ENCODE measurements at places on chromosomes 5 and 9.

DNA sequence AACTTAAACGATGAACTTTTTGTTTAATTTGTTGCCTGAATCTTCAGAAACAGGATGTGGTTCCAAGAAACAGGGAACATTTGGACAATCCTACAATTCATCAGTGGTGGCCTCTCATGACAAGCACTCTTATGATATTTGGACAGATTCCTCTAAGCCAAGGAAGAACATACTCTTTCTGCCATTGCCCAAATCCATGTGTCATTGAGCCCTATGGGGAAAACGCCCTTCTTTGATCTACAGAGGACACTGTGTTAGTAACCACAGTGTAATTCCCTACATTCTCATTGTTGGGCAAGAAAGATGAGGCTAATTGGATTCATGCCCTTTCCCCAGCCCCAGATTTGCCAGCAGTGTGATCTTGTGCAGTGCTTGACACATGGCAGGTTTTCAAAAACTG is 167.7 kb upstream of the PTCH1 start:
- DNase-seq = no peak

GRCh38 chr5:180975338-180975737 is 13.3 kb upstream of the BTNL3 start:
- DNase-seq = no peak

DNA sequence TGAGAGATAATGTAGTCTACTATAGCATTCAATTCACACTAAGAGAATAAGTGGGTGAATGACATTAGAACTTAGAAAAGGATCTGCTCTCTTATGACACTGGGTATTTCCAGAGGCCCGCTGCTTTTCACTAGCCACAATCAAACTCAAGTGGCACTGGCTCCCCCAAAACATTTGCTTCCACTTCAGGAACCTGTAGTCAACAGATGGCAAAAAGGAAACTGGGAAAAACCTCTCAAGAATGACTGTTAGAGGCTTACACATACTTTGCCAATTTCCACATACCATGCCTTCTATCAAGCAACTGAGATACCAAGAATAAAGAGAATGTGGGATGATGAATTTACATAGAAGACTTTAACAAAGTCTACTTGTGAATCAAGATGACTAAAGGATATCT is 11.2 kb downstream of the POC5 start:
- no peak for DNase-seq

DNA sequence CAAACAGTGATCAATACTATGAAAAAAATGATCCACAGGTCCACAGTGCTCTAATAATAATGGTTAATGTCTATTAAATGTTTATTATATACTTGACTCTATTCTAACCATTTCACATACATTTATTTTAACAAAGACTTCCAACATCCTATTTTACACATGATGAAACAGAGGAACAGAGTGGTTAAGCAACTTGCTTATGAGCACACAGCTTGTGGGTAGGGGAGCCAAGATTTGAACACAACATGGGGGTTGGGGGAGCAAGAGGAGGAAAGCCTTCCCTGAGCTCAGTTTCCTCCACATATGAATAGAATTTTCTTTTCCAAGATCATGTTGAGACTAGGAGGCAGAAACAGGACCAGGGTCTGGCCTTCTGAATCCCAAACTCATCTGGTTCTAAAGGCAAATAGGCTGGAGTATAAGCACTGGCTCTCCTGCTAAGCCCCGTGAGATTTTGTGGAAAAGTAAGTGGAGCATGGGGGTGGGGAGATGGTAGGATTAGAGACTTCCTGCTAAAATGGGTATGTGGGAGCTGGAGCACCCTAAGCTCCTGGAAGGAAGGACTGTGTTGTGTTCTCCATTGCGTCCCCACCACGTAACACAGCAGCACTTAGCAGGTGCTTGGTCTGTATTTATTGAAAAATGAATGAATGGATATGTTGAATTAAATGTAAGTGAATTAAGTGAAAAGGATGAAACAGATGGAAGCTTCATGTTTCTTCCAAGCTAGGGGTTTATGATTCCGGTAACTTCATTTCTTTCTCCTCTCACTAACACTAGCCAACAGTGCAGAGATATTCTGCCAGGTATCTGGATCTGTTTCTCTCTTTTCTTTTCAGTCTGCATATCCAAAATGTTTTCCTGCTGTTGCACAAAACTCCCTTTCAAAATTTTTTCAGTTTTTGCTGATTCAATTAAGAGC is 26.9 kb upstream of the GALNT10 start:
- no peak for DNase-seq

- no peak for DNase-seq
Observed at GRCh38 chr5:54959673-54960418, 25.5 kb downstream of the ESM1 start.

GRCh38 chr5:42020788-42021530 is 95.9 kb downstream of the FBXO4 start:
- no peak for DNase-seq

DNA sequence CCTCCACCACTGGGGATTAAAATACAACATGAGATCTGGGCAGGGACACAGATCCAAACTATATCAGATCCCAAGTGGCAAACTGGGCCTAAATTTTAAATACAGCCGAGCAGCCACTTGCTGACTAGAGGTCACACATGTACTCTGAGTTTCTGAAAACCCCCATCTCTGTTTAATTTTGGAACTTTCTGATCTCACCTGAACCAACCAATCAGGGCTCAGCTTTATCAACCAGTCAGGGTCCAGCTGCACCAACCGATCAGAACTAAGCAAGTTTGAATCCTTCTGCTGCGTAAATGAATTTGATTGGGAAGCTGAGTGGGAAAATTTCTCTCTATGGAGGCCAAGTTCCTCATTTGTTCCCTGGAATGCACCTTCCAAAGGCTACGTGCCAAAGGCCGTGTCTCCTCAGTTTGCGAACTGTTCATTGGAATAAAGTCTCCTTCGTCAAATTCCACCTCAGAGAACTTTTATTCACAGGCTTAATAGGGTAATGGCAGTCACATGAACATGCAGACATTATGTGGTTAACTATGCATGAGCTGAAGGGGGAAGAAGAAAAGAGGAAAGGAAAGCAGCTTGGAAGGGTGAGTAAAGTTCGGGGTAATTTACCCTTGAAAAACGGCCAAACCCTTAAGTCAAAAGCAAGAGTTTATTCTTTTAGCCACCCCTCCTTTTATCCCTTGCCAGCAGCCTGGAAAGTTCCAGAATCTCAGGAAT is 3.7 kb downstream of the CD180 start:
- no peak for DNase-seq

DNA sequence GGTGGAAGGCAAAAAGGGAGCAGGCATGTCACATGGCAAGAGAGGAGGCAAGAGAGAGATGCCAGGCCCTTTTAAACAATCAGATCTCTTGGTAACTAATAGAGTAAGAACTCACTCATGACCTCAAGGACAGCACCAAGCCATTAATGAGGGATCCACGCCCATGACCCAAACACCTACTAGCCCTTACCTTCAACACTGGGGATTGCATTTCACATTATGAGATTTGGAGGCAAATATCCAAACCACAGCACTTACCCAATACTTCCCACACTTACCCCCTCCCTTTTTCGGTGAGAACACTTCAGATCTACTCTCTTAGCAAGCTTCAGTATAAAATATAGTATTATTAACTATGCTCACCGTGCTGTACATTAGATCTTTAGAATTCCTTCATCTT is 41.9 kb downstream of the ZNF354A start:
- no peak for DNase-seq

- DNase-seq = no peak
Observed at GRCh38 chr5:158499075-158499891, 600.4 kb downstream of the EBF1 start.

GRCh38 chr9:92725266-92725545 is 39.4 kb downstream of the BICD2 start:
- DNase-seq = no peak

DNA sequence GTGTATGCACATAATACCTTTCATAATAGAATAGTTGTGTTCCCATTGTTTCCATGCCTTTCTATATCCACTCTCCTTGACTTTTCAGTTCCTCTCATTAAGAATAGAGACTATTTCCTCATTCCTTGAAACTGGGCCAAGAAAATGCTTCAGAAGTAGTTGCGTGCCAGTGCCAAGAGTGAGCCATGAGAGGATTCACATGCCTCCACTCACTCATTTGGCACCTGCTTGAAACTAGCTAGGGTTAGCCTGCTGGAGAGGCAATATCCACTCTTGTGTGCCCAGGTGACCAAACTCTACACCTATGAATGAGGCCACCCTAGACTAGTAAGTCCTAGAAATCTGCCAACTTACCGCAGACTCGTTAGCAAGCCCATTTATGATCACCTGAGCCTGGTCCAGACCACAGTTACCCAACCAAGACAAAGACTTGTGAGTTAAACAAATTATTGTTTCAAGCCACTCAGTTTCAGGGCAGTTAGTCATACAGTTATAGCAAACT is 276.3 kb downstream of the EPB41L4A start:
- DNase-seq = no peak

DNA sequence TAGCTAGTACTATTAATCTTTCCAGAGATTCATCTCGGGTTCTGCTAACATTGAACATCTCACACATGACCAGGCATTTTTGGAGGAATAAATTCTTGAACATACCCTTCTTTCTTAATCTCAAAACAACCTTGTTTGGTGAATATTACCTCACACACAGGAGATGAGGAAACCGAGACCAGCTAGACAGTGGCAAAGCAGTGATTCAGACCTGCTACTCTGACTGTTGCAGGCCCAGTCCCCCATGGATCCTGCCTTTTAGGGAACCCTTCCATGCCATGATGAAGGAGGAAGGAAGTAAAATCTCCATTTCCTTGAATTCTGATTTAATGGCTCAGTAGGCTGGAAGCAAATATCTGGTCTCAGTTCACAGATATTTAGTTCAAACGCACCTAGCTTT is 2.6 kb downstream of the PCSK5 start:
- DNase-seq = no peak

DNA sequence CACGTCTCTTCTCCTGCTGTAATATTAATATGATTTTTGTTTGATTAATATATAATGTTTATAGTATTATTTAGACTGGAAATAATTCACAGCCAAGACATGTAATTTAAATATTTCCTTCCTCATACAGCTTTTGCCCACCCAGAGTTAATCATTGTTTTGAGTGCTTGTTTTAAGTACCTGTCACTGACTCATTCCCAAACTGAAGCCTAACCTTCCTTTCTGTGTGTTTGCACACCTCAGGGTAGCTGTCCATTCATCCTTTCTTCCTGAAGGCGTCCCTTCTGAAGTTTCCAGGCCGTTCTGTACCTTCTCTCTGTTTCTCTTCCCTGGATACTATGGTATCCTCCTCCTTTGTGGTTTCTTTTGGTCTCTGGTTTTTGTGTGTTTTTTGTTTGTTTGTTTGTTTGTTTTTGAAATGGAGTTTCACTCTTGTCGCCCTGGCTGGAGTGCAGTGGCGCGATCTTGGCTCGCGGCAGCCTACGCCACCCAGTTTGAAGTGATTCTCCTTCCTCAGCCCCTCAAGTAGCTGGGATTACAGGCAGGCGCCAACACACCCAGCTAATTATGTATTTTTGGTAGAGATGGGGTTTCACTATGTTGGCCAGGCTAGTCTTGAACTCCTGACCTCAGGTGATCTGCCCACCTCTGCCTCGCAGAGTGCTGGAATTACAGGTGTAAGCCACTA is 312.4 kb downstream of the DOCK8 start:
- no peak for DNase-seq
